ENCODE measurements at places on chromosomes 2 and 18. TPM values are rescaled to one million over a fixed set of nuclear protein-coding genes. Genes with fewer than 3 reads are reported as not detected.

DNA sequence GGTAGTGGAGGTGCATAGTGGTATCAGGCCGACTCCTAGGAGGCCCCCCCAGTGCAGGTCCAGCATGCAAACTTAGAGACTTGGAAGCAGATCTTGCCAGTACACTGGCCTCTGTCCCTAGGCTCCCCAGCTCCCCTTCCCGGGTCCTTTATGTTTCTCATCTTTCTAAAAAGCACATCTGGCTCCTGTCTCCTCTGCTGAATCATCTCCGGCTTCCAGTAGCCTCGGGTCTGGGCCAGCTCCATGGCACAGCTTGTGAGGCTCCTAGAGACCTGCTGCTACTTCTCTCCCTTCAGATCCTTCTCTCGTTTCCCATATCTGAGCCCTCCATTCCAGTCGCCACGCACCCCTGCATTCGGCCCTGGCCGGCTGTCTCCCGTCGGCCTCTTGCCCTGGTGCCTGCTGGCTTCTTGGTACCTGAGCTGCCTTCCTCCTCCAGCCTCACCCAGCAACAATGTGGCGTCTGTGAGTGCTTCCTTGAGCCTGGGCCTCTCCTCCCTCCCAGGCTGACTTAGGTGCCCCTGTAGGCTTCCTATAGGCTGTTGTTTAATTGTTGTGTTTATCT lies 6.6 kb downstream of the TRAF3IP1 start:
- no peak for DNase-seq

DNA sequence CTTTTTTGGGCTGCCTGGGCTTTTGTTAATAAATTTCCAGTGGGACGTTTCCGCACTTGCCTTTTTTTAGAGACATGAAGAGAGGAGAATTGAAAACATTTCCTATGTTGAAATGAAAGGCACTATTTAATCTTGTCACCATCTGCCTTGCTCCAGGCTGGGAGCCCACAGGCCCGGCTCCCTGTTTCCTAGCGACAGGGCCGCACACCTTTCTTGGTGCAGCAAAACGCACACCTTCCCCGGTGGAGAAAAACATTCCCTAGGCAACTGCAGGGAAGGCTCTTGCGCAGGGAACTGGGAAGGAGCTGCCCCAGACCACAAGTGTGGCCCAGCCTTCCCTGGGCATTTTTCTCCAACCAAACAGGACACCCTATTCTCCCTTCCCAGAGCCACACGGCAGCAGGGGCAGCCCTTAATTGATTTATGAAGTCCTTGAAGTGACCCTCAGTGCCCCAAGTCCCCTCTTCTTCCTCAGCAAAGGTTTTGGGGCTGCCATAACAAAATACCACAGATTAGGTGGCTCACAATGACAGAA lies 132.9 kb upstream of the MSH6 start:
- no peak for DNase-seq

DNA sequence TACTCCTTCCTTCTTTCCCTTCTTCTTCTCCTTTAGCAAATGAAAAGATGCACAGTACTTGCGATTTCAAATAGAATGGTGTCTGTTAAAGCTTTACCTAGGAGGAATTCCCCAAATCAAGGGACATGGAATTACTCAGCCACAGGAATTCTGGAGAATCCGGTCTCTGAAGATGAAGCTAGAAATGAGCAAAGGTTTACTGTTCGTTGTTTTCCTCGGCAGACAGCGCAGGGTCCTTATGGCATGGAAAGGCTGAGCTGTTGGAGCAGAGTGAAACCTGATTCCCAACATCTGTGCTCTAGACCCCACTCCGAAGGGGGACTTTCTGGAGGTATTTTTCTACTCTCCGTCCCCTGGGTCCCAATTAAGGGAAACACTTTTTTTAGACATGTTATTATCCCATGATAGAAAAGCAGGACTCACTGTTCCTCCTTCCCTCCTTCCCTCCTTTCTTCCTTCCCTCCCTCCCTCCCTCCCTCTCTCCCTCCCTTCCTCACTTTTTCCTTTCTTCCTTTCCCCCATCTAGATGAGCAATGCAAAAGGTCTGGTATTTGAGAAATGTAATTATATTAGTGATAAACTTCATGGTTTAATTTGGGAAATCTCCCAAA lies 47.1 kb downstream of the CDCA7 start:
- no peak for DNase-seq

DNA sequence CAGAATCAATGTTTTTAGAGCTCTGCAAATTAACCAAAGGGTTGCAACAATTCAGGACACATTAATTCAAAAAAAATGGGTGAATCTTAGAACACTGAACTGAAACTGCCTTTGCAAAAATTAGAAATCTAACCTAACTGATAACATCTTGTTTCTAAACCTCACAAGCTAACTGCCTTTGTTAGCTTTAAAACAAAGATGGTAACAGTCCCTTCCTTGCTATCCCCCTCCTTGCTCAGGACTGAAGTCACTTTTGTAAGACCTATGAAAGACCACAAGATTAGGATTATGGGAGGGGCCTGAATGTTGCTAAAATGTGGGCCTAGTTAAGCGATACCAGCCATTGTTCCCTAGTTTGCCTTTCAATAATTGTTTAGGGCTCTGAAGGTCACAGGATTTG lies 44.9 kb upstream of the LONRF2 start:
- DNase-seq, result no peak

The TUBB6 gene
- 3.7 TPM for total RNA-seq

- DNase-seq, result no peak
Observed at GRCh38 chr2:38075507-38076151, at the start of gene CYP1B1. Gene CYP1B1, minus strand, starts transcription at chr2:38076151. Its CDS starts 763 bp downstream, at chr2:38075388.

DNA sequence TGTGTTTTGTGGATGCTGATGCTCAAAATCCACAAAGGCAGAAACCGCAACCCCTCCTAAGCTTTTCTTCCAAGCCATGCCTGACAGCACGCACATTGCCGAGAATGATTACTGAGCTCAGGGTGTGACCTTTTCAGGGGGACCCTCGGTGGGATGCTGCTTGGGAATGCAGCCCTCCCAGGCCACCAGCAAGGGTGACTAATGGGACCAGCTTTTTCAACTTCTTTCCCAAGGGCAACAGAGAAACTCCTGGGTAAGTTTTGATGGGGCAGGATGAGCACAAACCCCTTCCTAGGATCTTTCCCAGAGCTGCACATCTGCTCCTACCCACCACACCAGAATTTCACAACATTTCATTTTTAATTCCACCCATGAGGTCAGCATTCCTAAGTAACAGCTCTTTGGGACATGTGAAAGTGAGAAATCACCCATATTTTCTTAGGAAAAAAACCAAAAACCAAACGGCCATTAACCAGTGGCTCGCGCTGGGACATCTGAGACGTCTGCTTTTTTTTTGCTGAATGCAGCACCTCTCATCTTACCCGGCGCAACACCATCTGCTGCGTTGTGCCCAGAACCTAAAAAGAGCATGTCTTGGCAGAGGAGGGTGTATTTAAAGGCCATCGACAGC lies 119.0 kb downstream of the ARL4C start:
- DNase-seq, result no peak

- no peak for DNase-seq
Observed at GRCh38 chr2:188975497-188976102, 1.4 kb downstream of the COL3A1 start.
